ENCODE measurements at places on chromosomes 6 and 20.
A peak's percentile ranks its signal among the peaks of the same experiment; 100 is the strongest.

DNA sequence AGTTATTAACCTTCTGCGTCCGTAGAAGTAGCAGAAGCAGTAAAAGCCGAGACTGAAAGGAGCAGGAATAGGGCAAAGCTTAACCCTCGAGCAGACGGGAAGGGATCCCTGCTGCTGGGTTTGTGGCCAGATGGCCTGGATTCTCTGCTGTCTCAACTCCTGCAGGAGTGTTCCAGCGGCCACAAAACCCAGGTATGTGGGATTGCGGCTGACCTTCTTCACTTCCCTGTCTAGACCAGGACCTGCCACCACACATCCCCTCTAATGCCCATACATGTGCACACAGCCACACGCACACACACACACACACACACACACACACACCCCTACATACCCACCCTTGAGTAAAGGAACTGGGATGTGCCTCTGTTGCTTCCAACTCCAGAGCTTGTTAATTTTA is 33.1 kb upstream of the TNFRSF21 start:
- no peak for DNase-seq

- no peak for DNase-seq
These were observed 3.6 kb upstream of the MDFI start for GRCh38 chr6:41634657-41635056.

GRCh38 chr6:85092226-85092625 is 327.8 kb upstream of the TBX18 start:
- no peak for DNase-seq

- DNase-seq = peak; percentile 39
These were observed 65.7 kb downstream of the EPM2A start for GRCh38 chr6:145669627-145670034.

GRCh38 chr6:36599791-36600209 is 5.6 kb downstream of the SRSF3 start:
- DNase-seq = peak; percentile 30

- no peak for DNase-seq
These were observed 114.4 kb upstream of the COL21A1 start for GRCh38 chr6:56361812-56362211.

- peak; percentile 98 for DNase-seq
These were observed at the start of gene PPDPF for GRCh38 chr20:63520504-63520933. PPDPF (plus strand) TSS chr20:63520765; CDS start chr20:63521309, 544 bp downstream.

GRCh38 chr6:108627692-108628550 is 67.2 kb downstream of the FOXO3 start:
- no peak for DNase-seq

Data from hepatic stellate cell (primary cell).